Activated T-cell treated with anti-CD3 and anti-CD28 coated beads, Interleukin-2, amount 50 U/mL, for 72 hours (primary cell): ENCODE measurements at places on chromosomes 6 and 20. TPM values are rescaled to one million over a fixed set of nuclear protein-coding genes. Genes with fewer than 3 reads are reported as not detected.

DNA sequence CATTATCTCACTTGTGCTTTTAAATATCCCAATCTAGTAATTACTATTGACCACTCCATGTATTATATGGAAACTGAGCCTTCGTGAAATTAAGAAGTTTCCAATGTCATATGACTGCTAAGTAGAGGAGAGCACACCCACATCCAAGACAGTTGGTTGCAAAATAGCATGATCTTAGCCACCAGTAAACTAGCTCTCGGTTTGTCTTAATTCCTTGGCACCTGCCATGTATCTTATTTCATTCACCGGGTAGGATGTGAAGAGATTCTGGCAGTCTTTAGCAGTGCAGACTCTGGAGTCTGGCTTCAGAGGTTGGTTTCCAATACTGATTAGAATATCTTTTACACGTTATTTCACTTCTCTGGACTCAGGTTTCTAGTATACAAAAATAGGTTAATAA is 270.3 kb downstream of the LAMA2 start:
- no peak for DNase-seq

- no peak for DNase-seq
These were observed 11.2 kb downstream of the PPP1R14C start for GRCh38 chr6:150153905-150154492.

The ADGRF5 gene
- not detected for total RNA-seq

DNA sequence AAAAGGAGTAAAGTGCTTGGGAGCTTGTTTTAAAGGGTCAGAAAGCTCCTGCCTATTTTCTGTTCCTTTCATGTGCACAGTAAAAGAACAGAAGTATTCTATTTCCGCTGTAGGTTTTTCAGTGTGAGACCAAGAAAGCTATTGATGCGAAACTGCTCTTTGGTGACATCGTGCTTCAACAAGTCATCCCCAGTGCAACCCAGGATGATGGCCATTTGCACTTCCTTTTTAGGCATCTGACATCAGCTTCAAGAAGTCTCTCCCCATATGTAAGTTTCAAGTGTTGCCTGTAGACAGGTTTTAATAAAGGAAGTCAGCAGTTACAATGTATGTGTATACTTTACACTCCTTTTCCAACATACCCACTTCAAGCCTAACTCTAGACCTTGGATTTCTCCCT is 131.6 kb downstream of the RFX6 start:
- DNase-seq = no peak

The MOG gene
- total RNA-seq = not detected

DNA sequence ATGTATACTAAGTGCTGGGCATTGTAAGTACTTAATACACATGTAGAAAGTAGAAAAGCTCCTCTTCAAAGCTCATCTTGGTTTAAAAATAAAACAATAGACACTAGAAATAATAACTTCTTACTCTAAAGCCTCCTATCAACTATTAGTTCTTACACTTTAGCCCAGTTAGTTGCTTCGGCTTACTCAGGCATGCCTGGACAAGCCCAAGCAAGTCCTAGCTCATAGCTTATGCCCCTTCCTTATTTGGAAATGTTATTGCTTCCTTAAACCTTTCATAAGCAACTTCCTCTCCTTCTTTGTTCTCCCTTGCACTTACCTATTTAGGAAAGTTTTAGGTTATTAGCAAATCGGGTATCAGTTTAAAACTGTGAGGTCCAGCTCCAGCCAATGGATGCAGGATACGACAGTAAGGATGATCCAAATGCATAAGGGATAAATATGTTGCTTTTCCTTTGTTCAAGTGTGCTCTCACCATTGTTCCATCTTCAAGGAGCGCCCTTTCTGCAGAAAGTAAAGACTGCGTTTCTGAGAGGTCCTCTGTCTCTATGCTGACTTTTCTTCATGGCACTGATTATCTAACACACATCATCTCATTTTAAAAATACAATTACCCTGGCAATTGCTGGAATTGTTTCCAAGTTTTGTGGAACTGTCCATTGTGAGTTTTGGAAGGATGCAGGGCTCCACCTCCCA is 12.3 kb downstream of the TMEM30A start:
- DNase-seq = no peak
